ENCODE measurements at places on chromosomes 5 and 9.

- DNase-seq: no peak
Observed at GRCh38 chr5:32707418-32707997, 3.6 kb upstream of the NPR3 start.

- no peak for DNase-seq
Observed at GRCh38 chr9:133843751-133844397, 105.7 kb upstream of the SARDH start.

DNA sequence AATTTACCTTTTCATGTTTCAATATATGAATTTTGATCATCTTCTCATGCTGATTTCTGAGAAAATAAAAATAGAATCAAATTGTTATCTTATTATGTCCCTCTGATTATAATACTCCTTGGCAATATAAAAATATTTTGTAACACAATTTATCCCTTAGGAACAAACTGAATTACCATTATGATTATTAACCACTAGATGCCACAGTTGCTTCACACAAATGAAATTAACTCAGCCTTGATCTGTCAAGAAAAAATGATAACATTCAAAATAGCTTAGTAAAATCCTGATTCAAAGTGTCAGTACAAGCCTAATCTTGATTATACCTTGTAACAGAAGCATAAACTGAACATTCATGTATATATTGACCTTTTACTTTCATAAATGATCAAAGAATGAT lies 4.8 kb upstream of the CHSY3 start:
- no peak for DNase-seq

- no peak for DNase-seq
Observed at GRCh38 chr9:18384066-18384465, 89.9 kb upstream of the ADAMTSL1 start.

DNA sequence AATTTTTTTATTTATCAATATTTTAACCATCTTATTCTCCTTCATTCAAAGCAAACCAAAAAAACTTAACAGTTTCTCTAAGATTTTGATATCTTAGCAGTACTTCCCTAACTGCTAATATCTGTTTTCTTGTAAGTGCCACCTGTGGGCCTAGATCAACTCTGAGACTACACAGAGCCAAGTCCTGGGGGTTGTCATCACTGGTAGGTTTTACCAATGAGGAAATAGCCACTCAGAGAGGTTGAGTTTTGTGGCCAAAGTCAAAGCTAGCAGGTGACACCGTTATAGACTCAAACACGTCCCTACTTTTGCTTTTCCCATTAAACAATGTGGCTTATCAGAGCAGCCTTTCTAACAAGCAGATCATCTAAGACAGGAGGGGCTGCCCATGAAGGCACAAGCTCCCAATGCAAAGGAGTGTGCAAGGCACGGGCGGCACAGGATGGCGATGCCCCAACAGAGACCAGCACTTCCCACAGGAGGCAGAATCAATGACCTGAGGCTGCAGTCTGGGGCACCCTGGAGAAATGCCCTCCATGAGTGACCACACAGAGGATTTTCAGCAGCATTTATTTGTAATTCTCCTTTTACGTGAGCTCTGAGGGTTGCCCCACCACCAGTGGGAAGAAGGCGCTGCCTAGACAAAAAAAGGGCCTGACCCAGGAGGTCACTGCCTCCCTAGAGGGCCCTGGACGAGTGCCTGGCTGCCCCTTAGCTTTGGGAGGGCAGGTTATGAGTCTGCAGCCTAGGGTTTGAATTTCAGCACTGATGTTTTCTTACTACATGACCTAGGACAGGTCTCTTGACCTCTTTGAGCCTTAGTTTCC lies 7.4 kb downstream of the TBC1D2 start:
- no peak for DNase-seq

- DNase-seq: no peak
Observed at GRCh38 chr5:40021007-40021406, 596.2 kb upstream of the DAB2 start.

DNA sequence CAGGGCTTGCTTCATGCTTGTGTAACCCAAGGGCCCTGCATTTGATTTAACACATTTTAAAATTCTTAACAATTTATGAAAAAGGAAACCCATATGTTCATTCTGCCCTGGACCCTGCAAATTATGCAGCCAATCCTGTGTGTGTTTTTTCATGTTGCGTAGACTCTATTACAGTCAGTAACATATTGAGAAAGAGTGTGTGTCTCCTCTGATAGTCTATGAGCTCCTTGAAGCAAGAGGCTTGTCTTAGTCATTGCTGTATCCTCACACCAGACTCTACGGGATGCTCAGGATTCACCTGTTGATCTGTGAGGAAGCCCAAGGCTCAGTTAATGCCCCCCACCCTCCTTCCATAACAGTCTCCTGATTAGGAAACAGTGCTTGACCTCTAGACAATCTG lies 177.3 kb upstream of the DMAC1 start:
- no peak for DNase-seq

GRCh38 chr5:135662061-135662481 lies 83.3 kb upstream of the CXCL14 start:
- DNase-seq: no peak

DNA sequence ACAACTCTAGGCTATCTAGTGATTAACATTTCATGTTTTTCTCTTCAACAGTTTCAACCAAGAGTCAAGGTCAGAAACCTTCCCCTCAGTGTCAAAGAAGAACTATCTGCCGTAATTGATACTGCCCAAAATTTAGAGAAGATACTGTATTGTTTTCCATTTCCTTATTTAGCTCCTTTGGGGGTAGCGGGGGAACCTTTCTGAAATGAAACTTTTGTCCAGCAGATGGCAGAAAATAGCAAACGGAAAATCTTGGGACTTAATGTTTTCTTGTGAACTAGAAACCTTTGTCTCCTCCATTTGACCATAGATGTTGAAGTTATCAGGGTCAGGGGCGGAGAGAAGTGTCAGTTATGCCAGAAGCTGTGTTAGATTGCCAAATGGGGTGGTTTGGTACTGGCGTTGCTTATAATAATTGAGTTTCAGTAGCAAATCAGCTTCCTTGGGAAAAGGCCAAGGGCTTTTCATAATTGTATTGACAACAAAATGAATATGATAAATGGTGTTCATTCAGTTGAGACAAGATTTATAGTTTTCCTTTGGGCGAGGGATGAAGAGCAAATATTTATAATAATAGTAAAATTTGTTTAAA lies 101.7 kb upstream of the TLX3 start:
- DNase-seq: peak; percentile 17

GRCh38 chr5:92527311-92528078 lies 1053.5 kb downstream of the NR2F1-AS1 start:
- DNase-seq: no peak

DNA sequence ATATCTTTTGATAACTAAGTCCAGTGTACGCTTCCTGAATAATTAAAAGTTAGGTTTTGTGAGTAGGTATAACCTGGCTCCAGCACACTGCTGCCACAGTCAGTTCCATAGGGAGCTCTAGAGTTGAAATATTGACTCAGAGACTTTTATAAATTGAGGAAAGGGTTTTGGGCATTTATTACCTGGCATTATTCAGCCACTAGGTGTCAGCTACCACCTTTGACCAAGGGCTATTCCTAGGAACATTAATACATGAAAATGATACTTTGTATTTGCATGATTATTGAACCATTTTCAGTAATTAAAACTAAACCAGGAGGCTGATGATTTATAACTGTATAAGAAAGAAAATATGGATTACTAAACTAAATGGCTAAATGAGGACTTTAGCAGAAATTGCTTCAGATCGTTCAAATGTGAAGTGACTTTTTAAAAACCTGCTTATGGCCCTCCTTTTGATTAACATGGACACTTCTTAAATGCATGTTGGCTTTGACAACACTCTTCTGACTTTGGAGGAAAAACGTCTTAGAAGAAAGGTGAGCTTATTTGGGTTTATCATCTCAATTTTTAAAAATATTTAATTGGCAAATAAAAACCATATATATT lies 83.0 kb downstream of the SMC2 start:
- peak; percentile 16 for DNase-seq

DNA sequence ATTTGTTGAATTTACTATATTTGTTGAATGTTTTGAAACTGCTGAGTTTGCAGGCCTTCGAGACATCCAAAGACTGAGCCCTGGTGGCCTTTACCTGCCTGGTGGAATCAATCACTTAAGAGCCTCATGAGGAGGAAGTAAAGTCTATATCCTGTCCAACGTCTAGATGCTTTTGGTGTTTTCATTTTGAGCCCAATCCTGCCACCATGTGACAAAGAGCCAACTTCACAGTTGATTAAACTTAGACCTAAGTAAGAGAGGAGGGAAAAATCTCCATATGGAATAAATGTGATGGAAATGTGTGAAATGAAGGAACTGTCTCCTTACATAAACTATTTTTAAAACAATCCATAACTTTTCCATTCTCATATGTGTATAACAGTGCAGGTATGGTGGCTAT lies 220.1 kb downstream of the PRR16 start:
- DNase-seq: peak; percentile 8

GRCh38 chr5:103724271-103724670 lies 161.7 kb upstream of the NUDT12 start:
- DNase-seq: no peak

GRCh38 chr5:68898951-68899471 lies 194.8 kb upstream of the SLC30A5 start:
- peak; percentile 87 for DNase-seq

GRCh38 chr5:140875085-140876065 lies at the start of gene PCDHA12:
Gene PCDHA12 (plus strand): TSS chr5:140875308. CDS start chr5:140875473, 165 bp downstream.
- DNase-seq: peak; percentile 47

DNA sequence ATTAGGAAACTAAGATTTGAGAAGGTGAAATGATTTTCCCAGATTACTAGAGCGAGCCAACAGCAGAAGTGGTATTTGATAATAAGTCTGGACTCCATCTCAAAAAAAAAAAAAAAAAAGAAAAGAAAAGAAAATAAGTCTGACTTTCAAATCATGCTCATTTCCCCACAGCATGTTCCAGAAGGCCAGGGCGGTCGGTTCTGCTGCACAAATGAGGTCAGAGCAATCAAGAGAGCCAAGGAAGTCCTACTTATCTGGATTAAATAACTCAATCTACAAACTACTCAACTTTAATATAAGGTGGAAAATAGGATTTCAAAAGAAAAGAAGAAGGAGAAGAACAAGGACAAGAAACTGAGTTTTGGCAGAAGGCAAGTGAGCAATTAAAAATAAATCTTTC lies 130.4 kb upstream of the RASA1 start:
- DNase-seq: no peak

DNA sequence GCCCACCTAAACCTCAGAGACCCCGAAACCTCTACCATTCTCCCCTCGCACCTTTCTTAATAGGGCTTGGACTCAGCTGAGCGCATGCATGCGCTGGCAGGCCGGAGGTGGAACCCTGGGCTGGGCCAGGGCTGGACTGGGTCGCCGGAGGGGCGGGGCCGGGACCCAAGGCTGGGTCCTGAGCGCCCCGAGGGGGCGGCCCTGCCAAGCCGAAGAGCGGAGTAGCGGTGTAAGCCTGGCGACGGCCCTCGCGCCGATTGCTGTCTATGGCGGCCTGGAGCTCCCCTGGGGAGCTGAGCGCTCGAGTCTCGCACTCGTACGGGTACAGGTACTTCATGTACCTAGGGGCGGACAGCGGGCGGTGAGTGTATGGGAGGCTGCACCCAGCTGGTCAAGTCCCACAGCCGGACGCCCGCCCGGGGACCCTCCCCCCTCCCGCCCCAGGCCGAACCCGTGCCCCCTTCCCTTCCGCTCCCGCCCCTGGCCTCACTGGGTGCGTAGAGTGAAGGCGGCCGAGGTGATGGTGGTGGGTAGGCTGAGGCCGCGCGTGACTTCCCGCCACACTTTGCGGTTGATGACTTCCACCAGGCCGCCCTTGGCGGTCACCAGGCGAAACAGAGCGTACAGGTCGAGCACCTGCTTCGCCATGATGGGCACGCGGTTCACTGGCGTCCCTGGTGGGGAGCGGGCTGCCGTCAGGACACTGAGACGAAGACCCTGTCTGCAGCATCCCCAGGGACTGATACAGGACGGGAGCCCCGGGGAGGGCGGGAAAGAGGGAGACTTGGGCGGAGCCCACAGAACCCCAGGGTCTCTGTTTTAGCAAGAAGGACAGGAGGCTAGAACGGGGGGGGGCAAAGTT lies 3.3 kb upstream of the DCTN3 start:
- no peak for DNase-seq

- DNase-seq: no peak
Observed at GRCh38 chr9:106065136-106065535, 370.8 kb downstream of the TMEM38B start.

GRCh38 chr9:114769624-114770023 lies 36.2 kb downstream of the TNFSF15 start:
- DNase-seq: no peak

- no peak for DNase-seq
Observed at GRCh38 chr9:136645903-136646754, 16.6 kb upstream of the EGFL7 start.

GRCh38 chr9:112384690-112385089 lies 4.8 kb downstream of the HSDL2 start:
- no peak for DNase-seq

DNA sequence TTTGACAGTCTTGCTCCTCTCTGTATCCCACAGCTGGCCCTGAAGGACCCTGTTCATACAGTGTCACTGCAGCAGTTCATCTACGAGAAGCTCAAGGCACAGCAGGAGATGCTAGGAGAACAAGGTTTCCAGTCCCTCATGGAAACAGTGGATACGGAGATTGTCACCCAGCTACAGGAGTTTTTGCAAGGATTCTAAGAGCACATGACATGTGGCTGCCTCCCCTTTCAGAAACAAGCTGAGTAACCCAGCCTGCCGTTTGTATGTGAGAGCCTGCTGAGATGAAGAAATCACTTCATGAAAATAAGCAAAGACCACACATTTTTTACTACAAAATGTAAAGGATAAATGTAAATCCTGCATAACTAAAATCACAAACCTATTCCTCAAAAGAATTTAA lies 48.5 kb downstream of the LRRC70 start:
- no peak for DNase-seq

DNA sequence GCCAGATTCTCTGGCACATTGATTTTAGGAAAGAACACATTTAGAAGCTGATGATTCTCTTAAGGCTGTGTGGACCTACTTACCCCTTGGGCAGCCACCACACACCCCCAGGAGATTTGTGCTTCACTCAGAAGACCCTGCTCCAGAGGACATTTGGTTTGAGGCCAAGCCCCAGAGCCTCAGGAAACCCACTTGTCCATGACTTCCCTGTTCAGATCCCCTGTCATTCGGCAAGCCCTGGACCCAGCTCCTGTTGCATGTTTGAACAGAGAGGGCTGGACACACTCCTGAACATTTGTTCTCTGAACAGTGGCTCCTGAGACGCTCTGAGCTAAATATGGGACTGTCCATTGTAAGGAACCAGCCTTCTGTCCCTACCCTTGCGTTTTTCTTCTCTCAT lies 82.1 kb downstream of the AMBP start:
- DNase-seq: peak; percentile 1

- no peak for DNase-seq
Observed at GRCh38 chr5:87787625-87788256, 375.0 kb upstream of the CCNH start.

DNA sequence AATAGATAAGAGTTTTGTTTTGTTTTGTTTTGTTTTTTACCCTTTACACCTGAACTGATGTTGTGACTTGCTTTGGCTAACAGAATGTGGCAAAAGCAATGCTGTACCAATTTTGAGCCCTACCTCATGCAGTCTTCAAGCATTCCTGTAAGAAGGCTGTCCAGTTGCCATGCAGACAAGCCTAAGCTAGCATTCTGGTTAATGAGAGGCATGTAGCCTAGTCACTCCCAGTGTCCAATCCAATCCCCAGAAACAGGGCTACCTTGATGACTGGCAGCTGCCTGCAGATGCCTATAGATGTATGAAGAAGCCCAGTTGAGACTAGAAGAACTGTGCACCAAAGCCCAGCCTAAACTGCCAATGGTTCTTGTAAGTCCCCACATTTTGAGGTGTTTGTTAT lies 9.4 kb upstream of the EFNA5 start:
- no peak for DNase-seq

Data from WERI-Rb-1 (cell line).